Activated CD4-positive, alpha-beta T cell treated with anti-CD3 and anti-CD28 coated beads for 1 hour (primary cell): ENCODE measurements at places on chromosomes 1 and 21.

- no peak for DNase-seq
Measured at GRCh38 chr1:163912170-163912884, 590.6 kb downstream of the NUF2 start.

DNA sequence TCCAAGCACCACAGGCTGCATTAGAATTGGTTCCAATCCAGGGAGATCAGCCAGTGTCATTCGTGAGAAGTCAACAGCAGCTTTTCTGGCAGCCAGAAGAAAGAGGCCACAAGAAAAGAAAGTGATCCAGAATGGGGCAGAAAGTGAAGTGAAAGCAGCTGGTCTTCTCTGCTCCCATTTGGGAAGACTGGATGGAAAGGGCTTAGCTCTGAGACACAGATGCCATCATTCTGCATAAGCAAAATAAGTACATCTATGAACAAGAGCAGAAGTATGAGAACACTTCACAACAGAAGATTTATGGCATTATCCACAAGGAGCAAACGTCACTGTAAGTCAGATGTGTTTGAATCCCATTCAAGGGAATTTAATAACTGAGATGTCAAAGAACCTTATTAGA, 326.5 kb upstream of the ESRRG start:
- DNase-seq, result no peak

GRCh38 chr1:91557039-91557690, 56.5 kb downstream of the CDC7 start:
- DNase-seq, result no peak

DNA sequence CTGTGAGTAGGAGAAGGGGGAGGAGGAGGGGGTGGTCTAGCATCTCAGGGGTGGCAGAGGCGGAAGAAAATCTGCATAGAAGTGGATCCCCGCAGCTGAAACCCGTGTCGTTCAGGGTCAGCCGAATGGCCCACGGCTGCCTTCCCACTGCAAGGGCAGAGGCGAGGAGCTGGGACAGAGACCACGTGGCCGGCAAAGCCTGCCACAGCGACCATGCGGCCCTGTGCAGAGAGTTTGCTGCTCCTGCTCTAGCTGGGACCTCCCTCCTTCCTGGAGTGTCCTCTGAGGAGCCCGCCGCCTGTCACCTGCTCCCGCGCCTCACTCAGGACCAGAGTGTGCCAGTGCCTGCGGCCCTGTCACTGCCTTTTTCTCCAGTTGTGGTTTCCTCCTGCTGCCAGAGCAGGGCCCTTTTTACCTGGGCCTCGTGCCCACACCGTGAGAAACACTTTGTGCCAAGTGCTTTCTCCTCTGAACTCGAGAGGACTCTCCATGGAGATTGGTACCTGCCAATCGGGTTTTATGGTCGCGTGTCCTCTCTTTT, 5.4 kb upstream of the TRPM2 start:
- DNase-seq, result no peak

GRCh38 chr1:214192825-214193643, 87.9 kb upstream of the SMYD2 start:
- no peak for DNase-seq

GRCh38 chr1:234114648-234115307, 210.3 kb downstream of the SLC35F3 start:
- no peak for DNase-seq

GRCh38 chr1:55931081-55931940, 648.1 kb downstream of the PLPP3 start:
- no peak for DNase-seq

GRCh38 chr1:116006486-116006964, 30.2 kb downstream of the SLC22A15 start:
- DNase-seq, result no peak

- no peak for DNase-seq
Measured at GRCh38 chr1:242243472-242243871, 244.6 kb upstream of the MAP1LC3C start.

- DNase-seq, result no peak
Measured at GRCh38 chr1:30511106-30511505, 212.3 kb downstream of the MATN1 start.

- no peak for DNase-seq
Measured at GRCh38 chr1:10979483-10979920, 33.0 kb upstream of the TARDBP start.

DNA sequence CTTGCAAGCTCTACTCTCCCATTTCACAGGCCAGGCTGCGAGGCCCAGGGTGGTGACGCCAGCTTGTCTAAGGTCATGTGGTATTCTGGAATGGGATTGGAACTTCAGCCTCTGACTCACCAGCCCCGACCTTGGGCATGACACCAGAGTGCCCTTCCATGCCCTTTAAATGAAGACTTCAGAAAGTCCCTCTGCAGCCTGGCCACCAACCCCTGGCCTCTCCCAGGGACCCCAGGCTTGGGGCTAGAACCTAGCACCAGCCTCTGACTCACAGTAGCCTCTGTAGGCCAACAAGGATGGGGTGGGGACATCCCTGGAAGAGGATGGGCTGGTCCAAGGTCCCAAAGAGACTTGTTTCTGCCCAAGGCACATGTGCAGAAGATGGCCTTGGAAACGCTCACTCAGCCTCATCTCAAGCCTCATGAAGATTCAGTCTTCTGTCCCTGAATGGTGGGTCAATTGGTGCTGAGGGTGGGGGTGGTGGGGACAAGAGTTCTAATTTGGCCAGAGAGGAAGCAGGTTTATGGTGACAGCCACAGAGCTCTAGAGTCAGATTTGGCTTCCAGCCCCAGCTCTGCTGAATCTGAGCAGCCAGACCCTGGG, 36.1 kb upstream of the RUNX3 start:
- no peak for DNase-seq

GRCh38 chr1:173429471-173430402, 47.4 kb upstream of the PRDX6 start:
- peak; percentile 31 for DNase-seq

DNA sequence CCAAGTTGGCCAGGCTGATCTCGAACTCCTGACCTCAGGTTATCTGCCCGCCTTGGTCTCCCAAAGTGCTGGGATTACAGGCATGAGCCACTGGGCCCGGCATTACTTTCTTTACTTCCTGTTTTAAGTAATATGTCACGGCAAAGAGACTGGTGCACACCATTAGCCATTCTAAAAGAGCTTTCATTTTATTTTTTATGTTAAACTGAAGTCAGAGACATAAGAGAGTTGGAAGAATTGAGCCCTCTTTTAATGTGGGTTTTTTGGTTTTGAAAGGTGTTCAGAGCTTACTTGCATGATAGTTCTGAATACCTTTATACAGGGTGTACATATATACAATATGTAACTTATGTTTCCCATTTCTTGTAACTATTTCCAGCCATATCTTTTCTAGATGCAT, 14.3 kb downstream of the CENPF start:
- no peak for DNase-seq

DNA sequence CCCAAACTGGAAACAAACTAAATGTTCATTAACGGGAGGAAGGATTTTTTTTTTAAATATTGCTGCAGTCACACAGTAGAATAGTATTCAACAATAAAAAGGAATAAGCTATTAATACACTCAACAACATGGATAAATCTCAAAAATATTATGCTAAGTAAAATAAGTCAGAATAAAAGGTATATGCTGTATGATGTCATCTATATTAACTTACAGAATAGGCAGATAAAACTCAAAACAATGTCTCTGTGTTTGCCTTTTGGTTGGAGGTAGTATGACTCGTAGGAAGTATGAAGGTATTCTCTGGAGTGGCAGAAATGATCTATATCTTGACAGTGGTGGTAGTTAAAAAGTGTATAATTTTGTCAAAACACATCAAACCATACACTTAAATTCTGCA, 6.1 kb upstream of the ST6GALNAC5 start:
- no peak for DNase-seq
